ENCODE measurements at places on chromosomes 7 and 10.

- H3K4me3 ChIP-seq, result no peak overlapping the region
- no peaks in the 10 kb centered on the region for H3K27me3 ChIP-seq
- H3K36me3 ChIP-seq, result no peaks in the 10 kb centered on the region
Observed at GRCh38 chr7:125173571-125173970, 243.9 kb upstream of the POT1 start.

GRCh38 chr10:26624006-26624405 lies 73.5 kb upstream of the PDSS1 start:
- H3K27ac ChIP-seq, result no peak overlapping the region
- H3K27me3 ChIP-seq, result peaks cover 54% of the 10 kb centered on the region
- no peak for DNase-seq
- H3K36me3 ChIP-seq, result no peaks in the 10 kb centered on the region

DNA sequence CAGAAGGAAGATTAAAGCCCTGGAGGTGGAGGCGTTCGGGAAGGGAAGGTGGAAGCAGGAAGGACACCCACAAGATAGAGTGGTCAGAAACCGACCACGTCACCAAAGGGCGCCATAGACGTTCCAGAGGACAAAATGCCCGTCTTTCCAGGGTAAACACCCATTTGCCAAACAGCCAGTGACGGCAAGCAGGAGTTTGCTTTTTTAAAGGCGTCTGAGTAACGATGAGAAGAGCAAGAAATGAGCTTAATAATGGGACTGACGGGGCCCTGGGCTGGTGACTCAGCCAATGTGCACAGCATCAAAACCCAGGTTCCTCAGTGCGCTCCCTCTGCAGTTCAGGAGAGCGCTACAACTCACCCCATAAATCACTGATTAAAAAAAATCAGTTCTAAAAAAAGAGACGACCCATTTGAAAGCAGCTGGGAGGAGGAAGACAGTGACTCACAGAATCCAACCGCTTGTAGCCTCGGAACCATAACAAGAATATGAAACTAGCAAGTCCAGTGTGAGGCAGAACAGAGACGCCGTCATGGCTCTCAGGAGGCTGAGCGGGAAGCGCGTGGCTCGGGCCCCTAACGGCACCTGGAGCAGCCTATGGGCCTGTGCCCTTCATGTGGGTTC lies 5.9 kb downstream of the DIP2C start:
- DNase-seq, result peak; percentile 98
- no peak overlapping the region for H3K4me3 ChIP-seq
- H3K4me1 ChIP-seq, result peaks cover 50% of the 10 kb centered on the region
- no peaks in the 10 kb centered on the region for H3K36me3 ChIP-seq
- H3K27me3 ChIP-seq, result no peaks in the 10 kb centered on the region

- peaks cover 14% of the 10 kb centered on the region for H3K36me3 ChIP-seq
- H3K27me3 ChIP-seq, result no peaks in the 10 kb centered on the region
- no peak overlapping the region for H3K27ac ChIP-seq
- H3K4me1 ChIP-seq, result no peaks in the 10 kb centered on the region
Observed at GRCh38 chr10:133465950-133466474, 12.3 kb downstream of the SCART1 start.

GRCh38 chr10:122323941-122324675 lies 50.4 kb upstream of the PLEKHA1 start:
- no peak overlapping the region for H3K4me3 ChIP-seq
- no peak overlapping the region for H3K27ac ChIP-seq
- no peaks in the 10 kb centered on the region for H3K36me3 ChIP-seq

GRCh38 chr7:12949060-12949931 lies 261.9 kb downstream of the ARL4A start:
- H3K36me3 ChIP-seq, result no peaks in the 10 kb centered on the region
- peaks cover 2% of the 10 kb centered on the region for H3K4me1 ChIP-seq
- no peaks in the 10 kb centered on the region for H3K27me3 ChIP-seq
- H3K27ac ChIP-seq, result peak overlapping the region; percentile 62
- H3K4me3 ChIP-seq, result no peak overlapping the region

GRCh38 chr10:114022766-114023597 lies 20.7 kb upstream of the ADRB1 start:
- DNase-seq, result peak; percentile 66
- peaks cover 10% of the 10 kb centered on the region for H3K4me1 ChIP-seq
- H3K4me3 ChIP-seq, result no peak overlapping the region
- no peak overlapping the region for H3K27ac ChIP-seq
- H3K27me3 ChIP-seq, result no peaks in the 10 kb centered on the region

DNA sequence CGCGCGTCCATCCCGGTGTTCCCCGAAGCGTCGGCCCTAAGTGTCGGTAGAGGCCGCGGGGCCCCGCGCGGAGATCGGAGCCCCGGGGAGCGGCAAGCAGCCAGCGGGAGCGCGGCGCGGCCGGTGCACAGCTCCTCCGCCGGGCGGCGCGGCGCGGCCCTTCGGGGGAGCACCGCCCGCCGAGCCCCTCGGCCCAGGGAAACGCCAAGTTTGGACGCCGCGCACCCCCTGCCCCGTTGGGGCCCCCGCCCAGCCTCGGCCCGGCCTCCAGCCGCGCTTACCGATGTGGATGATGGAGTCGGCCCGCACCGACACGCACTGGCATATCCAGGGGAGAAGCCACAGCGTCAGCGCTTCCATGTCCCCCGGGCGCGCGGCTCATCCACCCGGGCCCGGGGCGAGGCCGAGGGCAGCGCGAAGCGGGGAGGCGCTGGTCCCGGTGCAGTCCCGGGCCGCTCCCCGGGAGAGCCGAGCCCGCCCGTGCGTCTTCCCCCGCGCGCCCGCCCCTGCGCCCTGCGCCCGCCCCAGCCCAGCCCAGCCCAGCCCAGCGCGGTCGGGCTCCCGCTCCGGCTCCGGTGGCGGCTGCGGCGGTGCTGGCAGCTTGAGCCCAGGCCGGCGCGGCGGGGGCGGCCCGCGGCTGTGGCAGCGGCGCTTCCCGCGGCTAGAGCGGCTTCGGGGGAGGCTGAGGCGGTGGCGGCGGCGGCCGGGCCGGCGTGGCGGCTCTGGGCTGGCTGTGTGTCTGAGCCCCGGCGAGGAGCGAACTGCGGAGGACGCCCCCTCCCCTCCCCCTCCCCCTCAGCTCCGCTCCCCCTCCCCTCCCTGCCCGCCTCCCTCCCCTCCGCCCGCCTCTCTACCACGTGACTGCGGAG lies at the start of gene GRID1:
Gene GRID1 (minus strand): TSS at position 763 of the 869 bp plus-strand sequence.
- H3K27ac ChIP-seq, result no peak within 1 kb of the TSS
- no peaks in the 10 kb centered on the region for H3K36me3 ChIP-seq
- peaks cover 39% of the 10 kb centered on the region for H3K4me1 ChIP-seq
- peak; percentile 6 for DNase-seq

GRCh38 chr10:45438466-45439090 lies 64.6 kb downstream of the ALOX5 start:
- DNase-seq, result no peak
- no peaks in the 10 kb centered on the region for H3K4me1 ChIP-seq
- H3K4me3 ChIP-seq, result no peak overlapping the region
- H3K27ac ChIP-seq, result no peak overlapping the region
- no peaks in the 10 kb centered on the region for H3K36me3 ChIP-seq

DNA sequence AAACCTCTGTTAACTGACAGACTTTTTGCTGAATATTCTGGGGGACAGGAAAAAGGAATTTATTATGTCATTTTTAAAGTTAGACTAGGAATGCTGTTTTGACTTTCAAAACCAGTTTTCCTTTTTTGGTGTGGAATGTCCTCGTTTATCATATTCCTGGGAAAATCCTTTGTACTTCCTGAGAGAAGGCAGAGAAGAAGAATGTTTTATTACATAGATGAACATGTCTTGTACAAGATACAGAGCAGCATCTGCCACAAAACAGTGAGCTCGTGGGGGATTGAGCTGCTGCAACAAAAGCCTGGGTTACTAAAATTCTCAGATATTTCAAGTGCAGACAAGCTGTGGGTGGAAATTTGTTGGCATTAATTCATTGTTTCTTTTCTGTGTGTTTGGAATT lies 20.2 kb downstream of the MCU start:
- DNase-seq, result peak; percentile 43
- H3K27me3 ChIP-seq, result no peaks in the 10 kb centered on the region
- H3K27ac ChIP-seq, result peak overlapping the region; percentile 82
- H3K36me3 ChIP-seq, result no peaks in the 10 kb centered on the region
- peaks cover 5% of the 10 kb centered on the region for H3K4me1 ChIP-seq

DNA sequence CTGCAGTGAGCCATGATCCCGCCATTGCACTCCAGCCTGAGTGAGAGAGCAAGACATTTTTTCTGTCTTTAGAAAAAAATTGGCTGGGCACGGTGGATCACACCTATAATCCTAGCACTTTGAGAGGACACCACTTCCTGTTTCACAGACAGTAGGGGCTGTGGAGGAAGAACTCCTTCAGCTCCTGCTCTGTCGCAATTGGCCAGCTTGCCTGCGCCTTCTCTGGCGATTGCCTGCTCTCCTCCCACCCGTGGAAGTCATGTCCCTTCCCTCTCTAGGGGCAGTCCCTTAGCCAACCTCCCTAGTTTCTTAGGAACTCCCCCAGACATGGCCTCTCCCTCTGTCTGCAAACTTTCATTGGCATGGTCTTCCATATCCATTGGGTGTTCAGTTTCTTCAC lies 8.7 kb downstream of the PDSS1 start:
- no peak for DNase-seq
- peaks cover 41% of the 10 kb centered on the region for H3K36me3 ChIP-seq
- H3K4me1 ChIP-seq, result peaks cover 8% of the 10 kb centered on the region

DNA sequence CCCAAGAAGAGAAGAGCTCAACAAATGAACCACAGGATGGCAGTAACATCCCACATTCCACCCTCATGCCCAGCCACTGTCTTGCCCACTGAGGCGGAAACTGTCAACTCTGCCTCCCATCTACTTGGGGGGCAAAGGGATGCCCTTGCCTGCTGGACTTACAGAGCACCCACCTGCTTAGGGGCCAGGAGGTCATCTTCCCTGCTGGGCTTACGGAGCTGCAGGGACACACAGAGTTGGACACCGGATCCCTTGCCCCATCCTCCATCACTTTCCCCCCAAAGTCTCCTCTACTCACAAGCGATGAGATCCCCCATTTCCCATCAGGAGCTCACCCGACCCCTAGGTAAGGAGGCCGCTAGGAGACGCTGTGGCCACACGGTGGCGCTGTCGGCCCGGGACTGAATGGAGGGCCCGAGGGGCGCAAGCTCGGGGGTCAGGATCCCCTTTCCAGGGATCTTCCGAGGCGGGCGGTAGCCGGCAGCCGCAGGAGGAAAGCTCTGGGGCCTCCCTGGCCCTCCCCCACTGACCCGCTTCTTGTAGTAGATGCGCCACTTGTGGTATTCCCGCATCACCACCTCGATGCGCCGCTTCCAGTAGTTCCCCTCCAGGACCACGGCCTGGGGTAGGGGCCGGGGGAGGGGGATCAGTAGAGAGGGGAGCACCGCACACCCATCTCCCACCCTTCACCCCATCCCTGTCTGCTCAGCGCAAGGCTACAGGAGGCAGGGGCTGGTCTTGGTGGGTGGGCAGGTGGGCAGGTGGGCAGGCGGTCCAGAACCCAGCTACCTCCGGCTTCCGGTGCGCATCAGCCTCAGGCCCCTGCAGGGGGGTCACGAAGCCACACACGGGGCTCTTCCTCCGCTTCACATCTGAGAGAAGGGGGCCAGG lies 17.3 kb downstream of the MLXIPL start:
- DNase-seq, result peak; percentile 45
- no peaks in the 10 kb centered on the region for H3K27me3 ChIP-seq
- no peak overlapping the region for H3K4me3 ChIP-seq
- no peak overlapping the region for H3K27ac ChIP-seq

DNA sequence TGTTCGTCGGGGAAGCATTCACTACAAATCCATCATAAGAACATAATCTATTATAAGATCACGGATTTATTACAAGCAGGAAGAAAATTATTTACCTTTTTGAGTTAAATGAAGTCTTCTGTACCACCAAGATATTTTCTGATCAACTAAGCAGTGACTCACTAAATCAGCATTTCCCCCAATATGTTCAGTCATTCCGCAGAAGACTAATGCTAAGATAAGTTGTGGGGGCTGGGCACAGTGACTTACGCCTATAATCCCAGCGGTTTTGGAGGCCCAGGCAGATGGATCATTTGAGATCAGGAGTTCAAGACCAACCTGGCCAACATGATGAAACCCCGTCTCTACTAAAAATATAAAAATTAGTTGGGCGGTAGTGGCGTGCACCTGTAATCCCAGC lies 144.2 kb upstream of the EGR2 start:
- no peak overlapping the region for H3K27ac ChIP-seq
- no peak overlapping the region for H3K4me3 ChIP-seq
- no peaks in the 10 kb centered on the region for H3K4me1 ChIP-seq

GRCh38 chr7:131532570-131533091 lies 23.8 kb downstream of the PODXL start:
- H3K4me1 ChIP-seq, result peaks cover 2% of the 10 kb centered on the region
- no peaks in the 10 kb centered on the region for H3K27me3 ChIP-seq
- no peaks in the 10 kb centered on the region for H3K36me3 ChIP-seq

DNA sequence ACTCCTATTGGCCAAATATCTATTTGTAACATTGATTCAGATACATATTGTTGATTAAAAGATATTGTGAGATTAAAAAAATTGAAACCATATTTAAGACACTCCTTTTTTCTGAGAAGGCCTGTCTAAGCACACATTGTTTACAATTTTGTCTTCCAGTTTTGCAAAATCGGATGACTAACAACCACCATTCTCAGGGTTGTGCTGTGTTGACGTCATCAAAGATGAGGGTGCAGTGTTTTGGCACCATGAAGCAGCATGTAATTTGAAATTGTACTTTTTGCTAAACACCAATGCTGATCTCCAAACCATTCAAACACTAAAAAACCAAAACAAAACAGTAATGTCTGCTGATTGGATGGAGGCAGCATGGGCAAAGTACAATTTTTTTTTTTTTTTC lies 7.4 kb downstream of the CREB5 start:
- H3K4me1 ChIP-seq, result no peaks in the 10 kb centered on the region
- no peaks in the 10 kb centered on the region for H3K27me3 ChIP-seq
- peak; percentile 81 for DNase-seq

- no peaks in the 10 kb centered on the region for H3K27me3 ChIP-seq
- no peaks in the 10 kb centered on the region for H3K36me3 ChIP-seq
- H3K4me1 ChIP-seq, result no peaks in the 10 kb centered on the region
- DNase-seq, result no peak
Observed at GRCh38 chr7:135463908-135464307, 46.0 kb downstream of the CNOT4 start.

DNA sequence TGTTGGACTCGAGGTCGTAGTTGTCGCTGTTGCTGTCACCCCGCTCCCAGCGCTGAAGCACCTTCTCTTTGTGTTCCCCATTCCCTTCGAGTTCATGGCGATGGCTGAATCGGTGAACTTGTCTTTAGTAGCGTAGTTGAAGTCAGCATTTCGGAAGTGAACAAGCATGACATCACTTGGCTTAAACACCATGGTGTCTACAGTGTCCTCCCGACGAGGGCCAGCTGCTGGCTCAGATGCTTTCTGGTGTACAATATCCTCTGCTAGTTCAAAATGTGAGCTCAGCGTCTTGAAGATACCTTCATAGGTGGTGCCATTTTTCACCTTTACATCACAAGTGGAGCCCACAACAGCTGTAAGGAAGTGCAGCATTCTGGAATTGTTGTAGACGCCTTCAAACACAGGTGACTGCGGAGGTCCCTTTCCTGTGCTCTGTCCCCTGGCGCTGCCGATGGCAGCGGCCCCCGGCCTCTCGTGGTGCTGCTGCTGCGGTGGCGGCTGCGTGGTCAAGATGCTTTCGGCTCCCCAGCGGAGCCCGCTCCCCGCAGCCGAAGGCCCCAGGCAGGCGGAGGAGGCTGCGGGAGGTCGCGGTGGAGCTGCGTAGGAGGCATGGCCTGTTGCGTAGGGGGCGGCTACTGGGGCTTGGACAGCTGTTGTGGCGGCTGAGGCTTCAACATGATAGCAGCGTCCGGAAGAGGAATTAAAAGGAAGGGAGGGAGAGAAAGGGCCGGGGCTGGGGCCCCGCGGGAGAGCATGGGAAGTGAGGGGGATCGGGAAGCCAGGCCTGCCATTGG lies 59.3 kb downstream of the ANKMY2 start:
- H3K36me3 ChIP-seq, result no peaks in the 10 kb centered on the region
- H3K4me3 ChIP-seq, result no peak overlapping the region
- no peaks in the 10 kb centered on the region for H3K4me1 ChIP-seq
- no peak overlapping the region for H3K27ac ChIP-seq
- no peaks in the 10 kb centered on the region for H3K27me3 ChIP-seq

Data from mesenchymal stem cell (in vitro differentiated cells and primary cell).